ENCODE measurements at places on chromosomes 16 and 17. TPM values are rescaled to one million over a fixed set of nuclear protein-coding genes. Genes with fewer than 3 reads are reported as not detected.

EVPL gene
- total RNA-seq = 7.8 TPM

SLC4A1 gene
- 0.81 TPM for total RNA-seq

NOD2 gene
- 4.0 TPM for total RNA-seq

WFDC1 gene
- total RNA-seq = 2.4 TPM

KCNH4 gene
- 0.27 TPM for total RNA-seq

HERPUD1 gene
- 52.2 TPM for total RNA-seq

RNF157 gene
- total RNA-seq = 0.27 TPM

CCT6B gene
- 1.3 TPM for total RNA-seq
